ENCODE measurements at places on chromosomes 5 and 9. TPM values are rescaled to one million over a fixed set of nuclear protein-coding genes. Genes with fewer than 3 reads are reported as not detected.

Gene CARTPT
- not detected for total RNA-seq

GRCh38 chr5:179788193-179788854 is 5.5 kb upstream of the LTC4S start:
- DNase-seq = no peak
- H3K36me3 ChIP-seq = no peaks in the 10 kb centered on the region
- H3K4me3 ChIP-seq = no peak overlapping the region
- H3K27me3 ChIP-seq = no peaks in the 10 kb centered on the region
- H3K4me1 ChIP-seq = peaks cover 2% of the 10 kb centered on the region

DNA sequence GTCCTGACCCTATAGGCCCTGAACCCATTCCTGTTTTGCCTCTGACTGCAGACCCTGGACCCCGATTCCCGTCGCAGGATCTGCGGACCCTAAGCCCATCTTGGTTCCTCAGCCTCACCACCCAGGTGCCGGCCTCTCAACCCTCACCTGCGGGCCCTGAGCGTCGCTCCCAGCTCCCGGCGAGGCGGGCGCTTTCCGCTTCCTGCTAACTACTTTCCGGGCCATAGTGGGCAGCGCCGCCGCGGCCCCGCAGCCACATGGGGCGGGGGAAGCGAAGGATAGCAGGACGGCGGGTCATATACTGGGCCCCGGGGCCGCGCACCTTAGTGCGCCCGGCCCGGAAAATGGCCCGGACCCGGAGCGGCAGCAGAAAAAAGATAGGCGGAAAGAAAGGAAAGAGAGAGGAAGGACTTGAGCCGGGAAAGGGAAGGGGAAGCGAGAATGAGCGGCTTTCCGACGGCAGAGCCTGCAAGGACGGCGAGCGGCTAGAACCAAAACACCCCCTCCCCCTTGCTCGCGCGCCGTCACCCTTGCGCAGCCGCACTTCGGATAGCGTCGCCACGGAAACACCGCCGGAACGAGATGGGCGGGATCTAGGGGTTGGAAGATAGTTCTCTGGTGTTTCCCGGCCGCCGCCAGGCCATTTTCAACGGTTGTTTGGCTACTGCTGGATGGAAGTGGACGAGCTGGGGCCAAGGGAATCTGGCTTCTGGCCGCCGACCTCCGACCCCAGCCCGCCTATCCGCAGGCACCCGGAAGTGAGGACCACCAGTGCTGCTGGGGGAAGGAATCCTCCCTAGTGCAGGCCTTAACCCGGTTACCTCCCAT is at the start of gene DCAF12:
DCAF12 (minus strand) TSS at position 492 of the 828 bp plus-strand sequence; CDS start at position 225, 267 bp downstream.
- H3K27me3 ChIP-seq = no peaks in the 10 kb centered on the region
- peaks cover 35% of the 10 kb centered on the region for H3K4me1 ChIP-seq
- H3K36me3 ChIP-seq = peaks cover 26% of the 10 kb centered on the region

GRCh38 chr9:343773-344172 is 129.1 kb downstream of the DOCK8 start:
- peaks cover 13% of the 10 kb centered on the region for H3K4me1 ChIP-seq
- no peak overlapping the region for H3K4me3 ChIP-seq
- no peak for DNase-seq
- H3K27ac ChIP-seq = no peak overlapping the region
- peaks cover 50% of the 10 kb centered on the region for H3K36me3 ChIP-seq
- H3K27me3 ChIP-seq = no peaks in the 10 kb centered on the region

Gene KDM3B
- total RNA-seq = 38.6 TPM

Gene TAF1L
- not detected for total RNA-seq

All from activated CD4-positive, alpha-beta memory T cell treated with anti-CD3 and anti-CD28 coated beads for 36 hours (primary cell).